NCI-H524 (cell line): ENCODE measurements at places on chromosomes 3 and 15.

DNA sequence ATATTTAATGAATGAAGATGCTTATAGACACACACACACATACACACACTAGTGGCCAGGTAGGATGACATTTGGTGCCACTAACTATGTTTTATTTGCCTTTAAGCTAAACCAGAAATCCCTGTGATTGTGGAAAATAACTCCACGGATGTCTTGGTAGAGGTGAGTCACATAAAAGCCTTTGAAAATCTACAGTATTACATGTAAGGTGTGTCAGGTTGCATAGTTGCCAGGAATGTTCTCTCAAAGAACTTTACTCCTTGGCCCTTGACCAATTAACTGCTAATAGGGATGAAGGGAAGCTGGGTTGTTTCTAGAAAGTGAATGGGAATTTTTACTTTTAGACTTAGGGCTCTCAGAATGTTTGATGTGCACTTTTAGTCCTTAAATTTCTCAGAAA is 9.9 kb downstream of the ZBED2 start:
- no peak for DNase-seq

GRCh38 chr15:37698679-37699078 is 235.8 kb upstream of the TMCO5A start:
- no peak for DNase-seq

DNA sequence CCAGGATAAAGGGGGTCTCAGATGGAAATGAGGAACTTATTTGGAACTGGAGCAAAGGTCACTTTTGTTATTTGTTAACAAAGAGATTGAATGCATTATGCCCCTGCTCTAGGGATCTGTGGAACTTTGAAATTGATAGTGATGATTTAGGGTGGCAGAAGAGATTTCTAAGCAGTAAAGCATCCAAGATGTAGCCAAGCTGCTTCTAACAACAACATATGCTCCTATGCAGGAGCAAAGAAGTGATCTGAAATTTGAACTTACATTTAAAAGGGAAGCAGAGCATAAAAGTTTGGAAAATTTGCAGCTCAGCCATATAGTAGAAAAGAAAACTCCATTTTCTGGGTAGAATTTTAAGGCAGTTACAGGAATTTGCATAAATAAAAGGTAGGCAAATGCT is 30.3 kb upstream of the CCDC50 start:
- no peak for DNase-seq

DNA sequence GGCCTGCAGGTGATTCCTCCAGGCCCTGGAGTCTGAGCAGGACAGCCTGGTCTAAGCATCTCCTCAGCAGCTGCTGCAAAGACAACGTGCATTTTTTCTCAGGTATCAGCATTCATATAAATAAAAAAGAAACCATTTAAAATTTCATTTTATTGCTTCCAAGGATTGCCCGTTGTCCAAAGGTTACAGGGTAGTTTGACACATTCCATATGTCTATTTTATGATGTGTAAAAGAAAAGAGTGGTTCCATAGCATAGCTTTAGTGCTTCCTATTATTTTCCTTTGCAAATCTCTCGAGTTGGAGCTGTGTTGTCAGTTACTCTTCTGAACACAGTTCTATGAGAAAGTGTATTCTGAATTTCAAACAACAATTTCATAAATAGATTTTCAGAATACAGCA is 7.2 kb upstream of the DGKG start:
- no peak for DNase-seq

- DNase-seq, result no peak
Measured at GRCh38 chr15:78540871-78541743, 863 bp downstream of the PSMA4 start.

DNA sequence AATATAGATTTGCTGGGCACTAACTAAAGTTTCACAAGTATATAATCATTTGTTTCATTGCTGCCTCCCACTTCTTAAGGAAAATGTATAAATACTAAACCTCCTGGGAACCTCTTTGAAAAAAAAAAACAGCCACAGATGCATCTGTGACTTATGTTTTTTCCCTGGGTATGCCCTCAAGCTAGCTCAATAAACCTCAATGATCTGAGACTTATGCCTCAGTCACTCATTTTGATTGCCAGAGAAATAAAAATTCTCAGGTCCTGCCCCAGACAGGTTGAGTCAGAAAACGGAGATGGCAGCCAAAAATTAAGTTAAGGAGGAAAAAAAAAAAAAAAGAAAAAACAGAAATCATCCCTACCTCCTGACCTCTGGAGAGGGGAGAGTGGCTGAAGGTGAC is 22.1 kb downstream of the ILDR1 start:
- no peak for DNase-seq
